GM12864 (cell line): ENCODE measurements at places on chromosomes 2 and 18.
A peak's percentile ranks its signal among the peaks of the same experiment; 100 is the strongest.

- no peak for DNase-seq
These were observed 32.1 kb downstream of the ATOH8 start for GRCh38 chr2:85785871-85786270.

DNA sequence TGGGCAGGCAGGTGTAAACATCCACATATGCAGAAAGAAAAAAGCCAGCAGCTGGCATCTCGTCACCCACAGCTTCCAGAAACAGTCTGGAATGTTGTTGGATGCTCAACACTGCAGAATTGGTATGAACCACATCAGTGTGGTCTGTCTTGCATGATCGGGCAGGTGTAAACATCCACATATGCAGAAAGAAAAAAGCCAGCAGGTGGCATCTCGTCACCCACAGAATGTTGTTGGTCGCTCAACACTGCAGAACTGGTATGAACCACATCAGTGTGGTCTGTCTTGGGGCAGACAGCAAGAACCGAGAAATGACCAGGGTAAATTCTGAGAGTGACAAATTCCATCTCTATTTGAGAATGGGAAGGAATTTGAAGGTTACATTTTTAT is 39.6 kb downstream of the DOCK10 start:
- DNase-seq: peak; percentile 49

- no peak for DNase-seq
These were observed 24.9 kb downstream of the ACAA2 start for GRCh38 chr18:49788327-49788898.

GRCh38 chr2:39567507-39567906 is 98.2 kb upstream of the TMEM178A start:
- DNase-seq: no peak

- no peak for DNase-seq
These were observed 19.0 kb downstream of the PASK start for GRCh38 chr2:241130316-241130715.

DNA sequence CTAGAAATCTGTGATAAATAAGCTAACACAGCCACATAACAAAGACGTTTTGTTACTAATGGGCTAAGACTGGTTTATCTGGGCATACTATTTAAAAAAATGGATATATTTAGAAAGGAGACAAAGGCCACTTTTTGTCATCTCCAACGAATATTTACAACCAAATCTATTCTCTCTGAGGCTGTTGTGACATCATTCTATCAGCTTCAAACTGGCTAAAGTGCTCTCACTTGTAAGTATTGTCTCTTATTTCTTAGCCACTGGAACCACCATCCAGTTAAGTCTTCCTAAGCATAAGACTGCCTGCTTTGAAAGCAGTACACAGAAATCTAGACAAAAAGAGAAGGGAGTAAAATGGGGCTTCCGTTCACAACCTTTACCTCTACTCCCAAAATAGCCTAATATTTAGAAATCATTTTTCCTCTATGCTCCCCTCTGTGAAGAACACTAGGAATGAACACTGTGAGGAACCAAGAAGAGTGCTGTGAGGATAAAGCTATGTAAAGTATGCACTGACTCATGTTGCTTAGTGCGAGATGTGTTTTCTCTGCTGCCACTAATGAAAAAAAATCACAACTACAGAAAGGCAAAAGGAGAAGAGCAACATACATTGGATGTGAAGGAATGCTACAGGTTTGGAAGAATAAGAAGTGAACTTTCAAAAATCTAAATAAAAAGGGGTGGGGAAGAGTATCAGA is 264.1 kb downstream of the EXOC6B start:
- DNase-seq: no peak

GRCh38 chr2:226403369-226403768 is 396.3 kb downstream of the IRS1 start:
- no peak for DNase-seq

DNA sequence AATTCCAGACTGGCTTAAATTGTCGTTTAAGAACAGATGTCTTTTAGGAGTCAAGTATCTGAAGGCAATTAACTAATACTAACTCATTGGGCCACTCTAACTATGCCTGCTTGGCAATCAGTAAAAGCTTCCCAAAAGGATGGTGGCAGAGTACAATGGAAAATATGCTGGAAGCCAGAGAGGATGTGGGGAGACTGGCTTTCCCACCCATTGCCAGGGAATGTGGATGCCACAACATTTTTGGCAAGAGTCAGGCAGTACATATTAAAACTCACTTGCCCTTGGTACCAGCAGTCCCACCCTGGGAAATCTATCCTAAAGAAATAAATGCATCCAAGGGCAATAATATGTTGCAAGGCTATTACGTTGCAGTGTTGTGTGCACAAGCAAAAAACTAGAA is 74.0 kb upstream of the FZD7 start:
- DNase-seq: no peak

GRCh38 chr18:79687806-79688205 is 8.2 kb downstream of the CTDP1 start:
- DNase-seq: no peak

GRCh38 chr2:135963841-135964240 is 21.6 kb downstream of the DARS1 start:
- no peak for DNase-seq

GRCh38 chr2:204748286-204748685 is 203.0 kb downstream of the PARD3B start:
- no peak for DNase-seq

GRCh38 chr18:79789091-79789891 is 8.4 kb upstream of the KCNG2 start:
- no peak for DNase-seq

- no peak for DNase-seq
These were observed 350.6 kb downstream of the DCDC2C start for GRCh38 chr2:4053769-4054493.

GRCh38 chr2:157601807-157602206 is 26.9 kb downstream of the ACVR1C start:
- DNase-seq: no peak

DNA sequence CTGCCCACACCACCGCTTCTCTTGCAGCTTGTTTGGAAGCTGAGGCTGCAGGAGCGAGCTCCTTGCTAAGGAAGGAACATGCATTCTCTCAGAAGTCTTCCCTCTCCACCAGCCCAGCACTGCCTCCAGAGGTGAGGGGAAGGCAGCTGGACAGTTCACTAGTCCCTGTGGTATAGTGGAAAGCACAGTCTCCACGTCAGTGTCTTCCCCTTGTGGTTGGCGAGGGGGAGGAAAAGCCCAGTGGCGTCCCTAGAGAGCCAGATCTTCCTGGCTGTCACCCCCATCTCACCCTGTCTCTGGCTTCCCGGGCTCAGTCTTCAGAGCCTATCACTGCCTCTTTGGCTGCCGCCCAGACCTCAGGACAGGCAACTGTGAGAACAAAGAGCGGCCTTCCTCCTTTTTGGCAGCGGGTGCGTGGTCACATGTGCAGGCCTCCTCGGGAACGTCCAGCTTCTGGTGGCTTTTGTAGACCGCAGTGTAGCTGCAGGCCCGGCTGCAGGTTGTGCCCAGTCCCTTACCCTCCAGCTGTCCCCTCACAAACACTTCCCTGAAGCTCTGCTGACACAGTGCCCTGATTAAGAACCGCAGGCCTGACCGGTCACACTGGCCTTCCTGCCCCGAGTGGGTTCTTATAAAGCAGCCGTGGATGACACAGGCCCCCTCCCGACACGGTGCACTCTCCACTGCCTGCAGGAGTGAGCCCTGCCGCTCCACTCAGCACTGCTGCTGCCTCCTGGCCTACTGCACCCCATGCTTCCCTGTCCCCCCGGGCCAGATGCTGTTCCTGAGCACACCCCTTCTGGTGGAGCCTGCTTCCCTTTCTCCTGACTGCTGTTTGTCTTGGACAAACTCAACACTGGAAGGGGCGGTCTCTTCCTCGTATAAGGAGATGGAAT is 90.9 kb downstream of the RNF144A start:
- DNase-seq: no peak

- DNase-seq: peak; percentile 55
These were observed 106.5 kb downstream of the ZNF532 start for GRCh38 chr18:58970943-58971790.

- DNase-seq: no peak
These were observed 23.7 kb downstream of the PSD4 start for GRCh38 chr2:113197347-113198047.

GRCh38 chr2:68969736-68970490 is 4.5 kb upstream of the GKN1 start:
- no peak for DNase-seq

DNA sequence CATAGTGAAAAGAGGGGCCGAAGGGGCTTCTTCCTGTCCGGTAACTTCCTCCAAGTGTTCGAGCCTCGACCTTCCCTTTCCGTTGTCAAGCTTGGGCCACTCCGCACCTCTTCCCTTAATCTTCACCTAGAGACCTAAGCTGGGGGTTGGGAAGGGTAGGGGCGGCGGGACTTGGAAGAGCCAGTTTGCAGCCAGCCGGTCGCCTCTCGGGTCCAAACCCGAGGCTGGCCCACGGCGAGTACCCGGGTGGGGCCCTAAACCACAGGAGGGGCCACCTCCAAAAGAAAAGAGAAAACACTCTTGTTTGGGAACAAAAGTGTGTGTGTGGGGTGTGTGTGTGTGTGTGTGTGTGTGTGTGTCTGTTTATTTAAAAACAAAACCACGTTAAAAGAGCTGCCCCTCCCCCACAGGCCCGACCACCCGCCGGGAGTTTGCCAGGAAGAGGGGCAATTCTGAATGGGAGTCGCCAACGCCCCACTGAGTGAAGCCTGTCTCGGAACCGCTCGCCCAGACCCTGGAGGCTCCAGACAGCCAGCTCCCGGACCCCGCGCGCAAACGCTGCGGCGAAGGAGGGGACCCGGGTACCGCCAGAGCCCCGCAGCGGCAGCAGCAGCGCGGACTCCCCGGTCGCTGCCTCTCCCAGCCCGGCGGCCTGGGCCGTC is 488 bp upstream of the RHOB start:
- no peak for DNase-seq

- no peak for DNase-seq
These were observed 2176.3 kb upstream of the CELF4 start for GRCh38 chr18:39741755-39742466.

DNA sequence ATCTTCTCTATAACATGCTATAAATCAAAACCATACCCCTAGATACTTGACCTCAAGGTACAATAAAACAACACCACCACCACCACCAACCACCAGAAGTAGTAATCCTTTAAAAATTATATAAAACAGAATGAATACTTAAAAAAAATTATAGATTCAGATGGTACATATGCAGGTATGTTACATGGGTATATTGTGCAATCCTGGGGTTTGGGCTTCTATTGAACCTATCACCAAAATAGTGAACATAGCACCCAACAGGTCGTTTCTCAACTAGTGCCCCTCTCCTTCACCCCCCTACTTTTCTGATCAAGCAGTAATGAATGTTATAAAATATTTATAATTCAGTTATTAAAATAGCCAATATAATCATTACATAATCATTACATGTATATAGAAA is 71.1 kb upstream of the CHN1 start:
- no peak for DNase-seq

DNA sequence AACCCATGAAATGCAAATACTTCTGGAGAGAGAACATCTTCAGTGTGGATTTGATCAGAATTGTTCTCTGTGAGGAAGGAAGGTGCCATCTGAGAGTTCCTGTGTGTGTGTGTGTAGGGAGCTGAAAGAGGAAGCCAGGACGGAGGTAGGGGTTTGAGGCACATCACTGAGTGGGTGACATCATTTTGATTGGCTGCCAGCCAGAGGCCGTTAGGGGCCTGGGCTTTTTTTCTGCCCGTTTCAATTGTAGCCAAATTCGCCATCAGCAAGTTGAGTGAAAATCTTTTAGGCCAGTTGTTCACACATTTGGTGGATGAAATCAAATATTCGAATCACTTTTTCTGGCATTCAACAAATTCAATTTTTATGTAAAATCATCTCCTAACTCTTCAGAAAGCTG is 48.9 kb downstream of the TSN start:
- no peak for DNase-seq

DNA sequence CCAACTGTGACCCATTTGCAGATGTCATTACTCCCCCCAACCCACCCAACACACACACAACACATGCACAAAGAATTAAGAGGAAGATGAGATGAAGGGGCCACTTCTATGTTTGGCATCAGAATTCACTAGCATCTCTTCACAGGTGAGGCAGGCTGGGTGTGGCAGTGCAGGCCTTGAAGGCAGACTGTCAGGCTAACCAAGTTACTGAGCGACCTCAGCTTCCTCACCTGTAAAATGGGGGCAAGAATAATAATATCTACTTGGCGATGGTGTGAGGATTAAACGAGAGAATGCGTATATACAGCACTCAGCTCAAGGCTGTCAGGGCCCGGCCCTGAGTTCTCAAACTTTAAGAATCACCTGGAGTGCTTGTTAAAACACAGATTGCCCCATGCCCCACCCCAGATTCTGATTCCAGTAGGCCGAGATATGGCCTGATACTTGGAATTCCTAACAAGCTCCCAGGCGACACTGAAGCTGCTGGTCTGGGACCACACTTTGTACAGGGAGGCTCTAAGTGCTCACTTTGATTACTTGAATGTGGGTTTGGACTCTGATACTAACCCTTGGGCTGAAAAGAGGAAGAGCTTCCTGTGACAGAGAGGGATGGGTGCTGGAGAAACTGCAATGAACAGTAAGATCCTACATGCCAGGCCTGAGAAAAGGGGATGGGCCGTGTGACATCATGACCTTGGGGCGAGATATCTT is 1.1 kb downstream of the ACTG2 start:
- no peak for DNase-seq
